Trophoblast cell (in vitro differentiated cells and primary cell): ENCODE measurements at places on chromosomes 3 and 15.

- DNase-seq, result peak; percentile 63
These were observed 234.6 kb upstream of the BHLHE40 start for GRCh38 chr3:4744405-4745234.

DNA sequence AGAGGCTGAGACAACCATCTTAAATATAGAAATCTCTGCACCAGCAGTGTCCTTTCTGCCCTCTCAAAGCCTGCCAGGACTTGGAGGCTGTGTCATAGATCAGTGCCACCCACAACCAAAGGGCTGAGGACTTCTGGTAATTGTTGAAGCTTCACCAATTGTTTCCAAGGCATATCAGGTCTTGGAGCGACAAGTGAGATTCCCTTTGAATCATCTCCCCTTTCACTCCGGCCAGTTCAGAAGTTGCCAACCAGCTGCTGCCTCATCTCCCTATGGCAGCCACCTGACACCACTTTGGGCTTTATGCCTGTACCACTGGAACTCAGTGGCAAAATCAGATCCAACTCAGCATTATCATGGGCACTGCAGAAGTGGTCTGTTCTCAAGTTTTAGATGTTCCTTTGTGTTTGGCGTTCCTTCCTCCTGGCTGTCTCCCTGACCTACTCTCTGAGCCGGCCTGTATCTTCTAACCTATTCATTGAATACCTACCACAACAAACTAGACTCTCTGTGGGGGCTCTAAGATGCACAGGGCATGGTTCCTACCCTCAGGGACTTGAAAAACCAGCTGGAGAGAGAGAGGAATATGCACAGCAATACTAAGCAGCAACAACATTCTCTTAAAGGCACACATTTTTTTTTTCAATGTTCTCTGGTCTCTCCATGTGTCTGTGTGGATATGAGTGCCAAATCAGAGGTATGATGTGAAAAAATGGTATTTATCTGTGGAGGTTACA is 90.8 kb upstream of the PFN2 start:
- DNase-seq, result no peak

GRCh38 chr3:160784853-160785252 is 28.8 kb downstream of the PPM1L start:
- no peak for DNase-seq

- no peak for DNase-seq
These were observed 64.5 kb downstream of the CHST2 start for GRCh38 chr3:143184099-143184498.

DNA sequence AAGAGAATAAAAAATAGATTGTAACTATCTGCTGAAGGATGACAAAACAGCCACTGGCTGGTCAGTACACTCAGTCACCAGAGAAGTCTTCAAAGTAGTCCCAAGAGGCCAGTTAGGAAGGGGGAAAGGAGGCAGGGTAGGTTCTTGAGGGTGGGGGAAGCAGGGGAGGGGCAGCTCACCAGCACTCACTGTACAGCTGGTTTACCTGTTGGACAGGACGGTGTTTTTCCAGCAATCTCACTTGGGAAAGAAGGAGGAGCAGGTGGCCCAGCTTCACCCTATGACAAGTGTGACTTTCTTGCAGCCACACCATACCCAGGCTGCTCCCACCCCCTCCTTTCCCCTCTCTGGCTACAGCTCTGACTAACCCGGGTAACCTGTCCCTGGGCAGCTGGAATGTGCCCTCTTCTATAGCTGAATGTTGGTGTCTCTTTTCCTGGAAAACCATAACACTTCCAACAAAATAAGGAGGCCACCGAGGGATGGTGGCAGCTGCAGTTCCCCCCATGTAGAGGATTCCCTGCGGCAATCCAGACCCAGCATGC is 203.4 kb upstream of the NSMCE3 start:
- DNase-seq, result no peak

DNA sequence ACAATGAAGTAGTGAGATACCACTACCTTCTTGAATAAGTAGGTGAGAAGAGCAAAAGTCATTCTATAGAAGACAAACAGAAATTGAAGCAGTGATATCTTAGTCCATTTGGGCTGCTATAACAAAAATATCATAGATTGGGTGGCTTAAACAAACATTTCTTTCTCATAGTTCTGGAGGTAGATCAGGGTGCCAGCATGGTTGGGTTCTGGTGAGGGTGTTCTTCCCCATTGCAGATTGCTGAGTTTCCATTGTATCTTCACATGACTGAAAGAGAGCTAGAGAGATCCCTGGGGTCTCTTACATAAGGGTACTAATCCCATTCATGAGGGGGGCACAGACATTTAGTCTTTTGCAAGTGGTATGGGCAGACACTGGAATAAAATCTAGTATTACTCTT is 32.9 kb upstream of the IFT57 start:
- peak; percentile 79 for DNase-seq
